CD14-positive monocyte (primary cell): ENCODE measurements at places on chromosomes 16 and 17.

GRCh38 chr17:66152756-66153155 is 39.2 kb downstream of the CEP112 start:
- no peak for DNase-seq

DNA sequence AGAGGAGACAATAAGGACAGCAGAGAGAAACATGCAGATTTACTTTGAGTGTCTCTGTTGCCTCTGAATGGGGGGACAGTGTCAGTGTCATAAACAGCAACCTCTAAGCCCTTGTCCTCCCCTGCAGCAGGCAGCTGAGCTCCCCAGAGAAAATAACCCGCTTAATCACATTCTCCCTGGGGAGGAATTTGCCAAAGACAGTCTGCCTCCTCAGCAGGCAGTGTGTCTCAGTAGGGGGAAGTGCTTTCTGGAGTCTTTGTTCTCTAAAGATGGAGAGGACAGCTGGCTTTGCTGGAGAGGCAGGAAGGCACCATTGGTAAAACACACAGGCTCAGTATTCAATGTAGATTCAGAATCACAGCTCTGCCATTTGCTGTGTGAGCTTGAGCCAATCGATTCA is 16.1 kb downstream of the TEKT5 start:
- no peak for DNase-seq

DNA sequence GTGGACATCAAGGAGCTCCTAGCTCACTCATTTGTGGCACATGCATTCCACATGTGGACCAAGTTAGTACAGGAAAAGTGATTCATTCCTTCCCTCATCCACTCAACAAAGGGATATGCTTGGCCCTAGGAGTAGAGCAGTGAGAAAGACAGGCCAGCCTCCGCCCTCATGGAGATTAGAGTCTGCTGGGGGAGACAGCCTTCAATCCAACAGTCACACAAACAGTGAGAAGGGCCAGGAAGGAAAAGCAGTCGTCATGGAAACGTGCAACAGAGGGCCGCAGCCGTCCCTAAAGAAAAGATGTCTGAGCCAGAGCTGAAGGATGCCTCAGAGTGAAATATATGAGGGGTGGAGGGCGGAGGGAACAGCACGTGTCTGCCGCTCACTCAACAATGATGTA is 109.9 kb downstream of the VPS53 start:
- no peak for DNase-seq

GRCh38 chr17:48609759-48610281 is 997 bp downstream of the HOXB7 start:
- no peak for DNase-seq

- no peak for DNase-seq
Measured at GRCh38 chr17:9052921-9053320, 31.6 kb downstream of the NTN1 start.

DNA sequence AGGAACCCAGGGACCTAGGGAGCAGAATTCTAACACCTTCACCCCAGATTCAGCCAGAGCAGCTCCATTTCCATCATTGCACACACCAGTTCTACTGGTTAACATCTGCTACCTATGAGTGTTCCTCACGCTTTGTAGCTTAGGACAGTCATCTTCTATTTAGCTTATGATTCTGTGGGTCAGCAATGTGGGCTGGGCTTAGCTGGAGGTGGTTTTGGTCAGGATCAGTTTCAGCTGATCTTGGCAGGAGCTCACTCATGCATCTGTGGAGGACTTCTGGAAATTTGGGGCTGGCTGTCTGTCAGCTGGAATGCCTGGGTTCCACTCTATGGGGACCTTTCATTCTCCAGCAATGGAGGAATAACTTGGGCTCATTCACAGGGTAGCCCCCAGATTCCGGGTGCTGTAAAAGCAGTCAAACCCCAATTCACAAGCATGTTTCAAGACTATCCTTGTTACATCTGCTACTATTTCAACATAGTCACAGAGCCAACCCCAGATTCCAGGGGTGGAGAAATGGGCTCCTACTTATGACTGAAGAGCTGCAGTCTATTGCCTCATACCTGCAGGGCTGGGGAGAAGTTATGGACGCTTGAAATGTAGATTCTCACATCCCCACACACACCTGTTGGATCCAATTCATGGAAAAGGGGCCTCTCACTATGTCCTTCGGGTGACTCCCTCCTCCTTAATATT is 3.4 kb upstream of the HP start:
- peak; percentile 46 for DNase-seq

DNA sequence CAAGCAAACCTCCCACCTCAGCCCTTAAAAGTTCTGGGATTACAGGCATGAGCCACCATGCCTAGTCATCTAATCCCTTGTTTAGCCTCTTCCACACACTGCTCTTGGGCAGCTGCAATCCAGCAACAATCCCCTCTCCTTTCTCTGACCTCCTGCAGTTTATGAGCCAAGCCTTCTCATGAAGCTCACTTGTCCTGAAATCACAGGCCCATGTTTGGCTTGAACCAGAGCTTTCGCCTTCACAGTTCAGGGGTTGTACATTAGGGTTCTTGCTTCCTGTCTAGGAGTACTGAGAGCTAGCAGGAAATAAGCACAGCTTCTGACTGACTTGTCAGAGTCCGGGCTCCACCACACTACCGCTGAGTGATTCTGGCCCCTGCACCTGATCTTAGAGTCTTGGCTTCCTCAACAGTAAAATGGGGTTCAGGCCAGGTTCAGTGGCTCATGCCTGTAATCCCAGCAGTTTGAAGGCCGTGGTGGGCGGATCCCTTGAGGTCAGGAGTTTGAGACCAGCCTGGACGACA is 16.3 kb downstream of the ERAL1 start:
- no peak for DNase-seq

DNA sequence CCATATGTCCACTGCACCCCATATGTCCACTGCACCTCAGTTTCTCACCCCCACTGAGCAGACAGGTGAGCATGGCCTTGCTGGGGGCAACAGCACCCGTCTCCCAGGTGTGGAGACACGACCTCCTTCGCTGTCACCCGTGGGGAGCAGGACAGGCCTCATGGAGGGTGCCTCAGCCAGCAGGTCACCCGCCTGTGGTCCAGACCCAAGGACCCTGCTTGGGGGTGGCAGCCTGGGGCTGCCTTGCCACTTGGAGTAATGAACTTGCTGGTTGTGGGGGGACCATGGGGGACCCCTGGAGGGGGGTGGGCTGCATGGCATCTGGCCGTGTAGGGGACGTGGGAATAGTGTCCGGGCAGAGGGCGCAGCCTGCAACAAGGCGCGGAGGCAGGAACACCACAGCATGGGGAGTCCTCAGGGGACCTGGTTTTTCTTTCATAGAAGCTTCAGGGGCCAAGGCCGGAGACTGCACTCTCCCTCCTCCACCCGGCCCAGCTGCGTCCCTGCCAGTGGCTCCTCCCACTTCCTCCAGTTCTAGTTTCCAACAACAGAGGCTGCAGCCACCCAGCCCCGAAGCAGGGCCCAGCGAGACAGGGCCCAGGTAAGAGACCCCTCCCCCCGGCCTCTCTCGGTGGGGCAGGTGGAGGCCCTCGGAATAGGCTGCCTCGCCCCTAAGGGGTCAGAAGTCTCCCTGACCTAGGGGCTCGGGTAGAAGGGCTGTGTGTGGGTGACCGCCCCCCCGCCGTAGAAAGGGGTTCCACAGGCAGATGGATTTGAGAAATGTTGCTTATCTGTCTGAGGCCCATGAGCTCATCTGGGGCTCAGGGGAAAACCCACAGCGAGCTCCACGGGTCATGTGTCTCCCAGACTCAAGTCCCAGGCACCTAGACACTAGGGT is at the start of gene NHLRC4:
Gene NHLRC4 (plus strand): TSS at position 531 of the 898 bp plus-strand sequence. CDS start 1,043 bp downstream, outside the sequence.
- DNase-seq, result peak; percentile 26

DNA sequence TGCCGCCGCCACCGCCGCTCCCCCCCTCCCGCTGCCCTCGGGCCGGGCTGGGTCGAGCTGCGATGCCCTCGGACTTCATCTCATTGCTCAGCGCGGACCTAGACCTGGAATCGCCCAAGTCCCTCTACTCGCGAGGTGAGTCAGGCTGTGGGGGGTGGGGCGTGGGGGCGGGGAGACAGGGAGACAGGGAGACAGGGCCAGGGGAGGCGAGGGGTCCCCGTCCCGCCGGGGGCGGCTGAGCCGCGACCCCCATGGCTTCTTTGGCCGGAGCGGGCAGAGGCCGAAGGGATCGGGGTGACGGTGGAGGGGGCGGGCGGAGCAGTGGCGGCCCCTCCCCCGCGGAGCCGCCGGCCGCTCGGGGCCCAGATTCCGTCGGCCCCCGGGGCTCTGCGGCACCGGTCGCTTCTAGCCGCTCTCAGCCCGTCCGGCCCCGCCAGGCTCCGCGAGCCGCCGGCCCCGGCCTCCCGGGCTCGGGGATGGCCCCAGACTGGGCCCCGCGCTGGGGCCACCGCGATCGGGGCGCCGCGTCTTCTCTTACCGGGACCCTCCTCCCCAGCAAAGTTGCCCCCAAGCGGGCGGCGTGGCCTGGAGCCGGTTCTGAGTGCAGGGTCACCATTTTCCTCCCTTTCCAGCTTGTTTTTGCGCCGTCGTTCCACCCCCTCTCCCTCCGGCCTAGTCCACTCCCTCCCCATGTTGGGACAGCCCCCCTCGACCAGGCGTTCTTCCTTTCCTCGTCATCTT is 644 bp downstream of the NFAT5 start:
- DNase-seq, result peak; percentile 49

DNA sequence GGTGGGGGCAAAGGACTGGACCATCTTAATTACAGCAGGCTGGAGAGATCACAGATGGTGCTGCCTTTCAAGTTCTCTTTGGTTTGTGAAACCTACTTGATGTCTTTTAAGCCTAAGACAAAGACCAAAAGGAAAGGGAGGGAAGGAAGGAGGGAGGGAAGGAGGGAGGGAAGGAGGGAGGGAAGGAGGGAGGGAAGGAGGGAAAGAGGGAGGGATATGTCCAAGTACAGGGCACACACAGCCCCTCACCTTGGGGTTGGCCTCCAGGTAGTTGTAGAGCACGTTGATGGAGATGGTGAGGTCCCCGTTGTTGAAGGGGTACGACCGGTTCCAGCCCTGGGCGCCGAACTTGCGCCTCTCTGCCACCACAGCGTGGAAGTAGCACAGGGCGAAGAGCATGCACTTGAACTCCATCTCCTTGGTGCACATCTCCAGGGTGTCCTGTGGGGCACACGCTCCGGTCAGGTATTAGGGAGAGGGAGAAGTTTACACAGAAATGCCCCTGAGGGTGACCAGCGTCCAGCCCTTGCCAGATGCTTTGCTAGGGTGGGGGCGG is 55.4 kb downstream of the PGS1 start:
- DNase-seq, result no peak

- no peak for DNase-seq
Measured at GRCh38 chr16:14562691-14563491, 67.2 kb downstream of the PARN start.
